ENCODE measurements at places on chromosomes 4 and X.

DNA sequence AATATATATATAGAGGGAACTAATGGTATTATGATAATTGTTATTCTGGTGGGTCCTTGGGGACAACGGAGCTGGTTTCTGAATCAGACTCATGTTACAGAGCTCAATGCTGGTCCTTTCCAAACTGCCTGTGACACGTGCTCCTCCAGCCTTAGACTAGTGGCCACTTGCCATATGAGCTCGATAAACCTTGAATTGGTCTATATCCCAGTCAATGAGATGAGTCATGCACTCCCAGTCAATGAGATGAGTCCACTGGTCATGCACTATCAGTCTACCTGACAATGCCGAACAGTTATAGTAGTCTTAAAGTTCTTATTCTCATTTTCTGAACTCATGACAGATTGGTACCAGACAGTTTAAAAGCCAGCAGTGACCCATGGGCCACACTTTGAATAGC, 325.2 kb downstream of the LDB2 start:
- DNase-seq, result no peak

GRCh38 chr4:51885363-51885762, 42.4 kb downstream of the DCUN1D4 start:
- no peak for DNase-seq

GRCh38 chr4:182863501-182863900, 53.7 kb downstream of the DCTD start:
- no peak for DNase-seq

GRCh38 chr4:186193851-186194250, 2.5 kb downstream of the CYP4V2 start:
- no peak for DNase-seq

- no peak for DNase-seq
Measured at GRCh38 chr4:89213382-89213701, 94.3 kb downstream of the GPRIN3 start.

GRCh38 chr4:152640058-152640921, 39.5 kb downstream of the TMEM154 start:
- no peak for DNase-seq

- no peak for DNase-seq
Measured at GRCh38 chr4:143021384-143021783, 163.3 kb upstream of the USP38 start.

DNA sequence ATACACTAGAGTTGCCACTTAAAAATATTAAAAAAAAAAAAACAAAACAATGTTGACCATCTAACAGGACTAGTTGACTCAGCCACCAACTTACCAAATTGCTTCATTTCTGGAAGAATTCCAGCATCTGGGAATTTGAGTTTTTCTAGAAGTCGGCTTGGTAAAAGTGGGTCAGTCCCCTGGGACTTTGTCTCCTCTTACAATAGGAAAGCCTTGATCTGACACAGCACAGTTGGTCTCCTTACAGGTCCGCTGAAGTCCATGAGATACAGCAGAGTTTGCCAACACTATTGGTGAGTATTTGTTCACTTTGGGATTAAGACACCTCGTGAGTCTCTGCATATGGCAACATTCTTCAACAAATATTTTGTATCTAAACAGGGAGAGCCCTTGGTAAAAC, 18.2 kb upstream of the DDIT4L start:
- no peak for DNase-seq

DNA sequence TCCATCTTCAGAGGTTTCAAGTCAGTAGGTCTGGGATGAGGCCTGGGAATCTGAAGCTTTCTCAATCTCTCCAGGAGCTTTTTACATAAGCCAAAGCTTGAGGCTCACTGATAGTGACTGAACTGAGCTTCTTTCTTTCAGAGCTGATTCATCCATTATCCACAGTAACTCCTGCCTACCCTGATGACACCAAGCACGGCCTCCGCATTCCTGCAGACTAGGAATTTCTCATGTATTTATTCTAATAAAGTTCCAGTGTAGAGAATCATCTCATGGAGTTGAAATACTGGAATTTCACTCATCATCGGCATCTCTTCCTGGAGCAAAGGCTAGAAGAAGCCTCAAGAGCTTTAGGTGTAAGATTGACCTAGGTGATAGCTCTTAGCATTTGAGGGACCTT, 12.1 kb upstream of the DCTD start:
- DNase-seq, result no peak

DNA sequence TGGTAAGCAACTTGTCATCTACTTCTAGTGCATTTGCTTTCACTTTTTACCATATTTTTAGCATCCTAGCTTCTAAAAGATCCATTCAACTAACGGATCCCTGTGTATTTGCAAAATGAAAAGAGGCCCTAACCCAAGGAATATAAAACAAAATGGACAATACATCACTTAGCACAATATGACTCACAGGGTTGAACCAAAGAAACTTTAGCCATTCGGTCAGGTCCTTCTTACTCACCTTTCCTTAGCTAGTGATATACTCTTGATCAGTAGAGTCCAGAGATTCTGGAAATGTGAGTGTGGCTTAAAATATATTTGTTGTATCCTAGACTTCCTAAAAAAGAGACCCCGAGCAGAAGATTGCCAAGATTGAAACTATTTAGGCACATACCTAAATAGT, 19.5 kb downstream of the TMPRSS11E start:
- DNase-seq, result no peak

- no peak for DNase-seq
Measured at GRCh38 chrX:41289095-41289494, 44.9 kb upstream of the DDX3X start.

Measured in effector memory CD4-positive, alpha-beta T cell (primary cell).